ENCODE measurements at places on chromosomes 6 and 20. TPM values are rescaled to one million over a fixed set of nuclear protein-coding genes. Genes with fewer than 3 reads are reported as not detected.

GRCh38 chr20:37075932-37076685 lies 19.7 kb downstream of the RBL1 start:
- no peaks in the 10 kb centered on the region for H3K27me3 ChIP-seq
- H3K4me1 ChIP-seq, result peaks cover 56% of the 10 kb centered on the region
- H3K27ac ChIP-seq, result no peak overlapping the region
- H3K4me3 ChIP-seq, result no peak overlapping the region

Gene DDO
- total RNA-seq, result not detected

- no peak overlapping the region for H3K27ac ChIP-seq
- no peak for DNase-seq
- H3K4me3 ChIP-seq, result no peak overlapping the region
Measured at GRCh38 chr6:14957355-14958059, 288.4 kb upstream of the JARID2 start.

GRCh38 chr20:38957235-38957876 lies 4.8 kb upstream of the DHX35 start:
- H3K36me3 ChIP-seq, result peaks cover 12% of the 10 kb centered on the region
- no peak overlapping the region for H3K27ac ChIP-seq
- DNase-seq, result no peak
